ENCODE measurements at places on chromosomes 7 and 10.

DNA sequence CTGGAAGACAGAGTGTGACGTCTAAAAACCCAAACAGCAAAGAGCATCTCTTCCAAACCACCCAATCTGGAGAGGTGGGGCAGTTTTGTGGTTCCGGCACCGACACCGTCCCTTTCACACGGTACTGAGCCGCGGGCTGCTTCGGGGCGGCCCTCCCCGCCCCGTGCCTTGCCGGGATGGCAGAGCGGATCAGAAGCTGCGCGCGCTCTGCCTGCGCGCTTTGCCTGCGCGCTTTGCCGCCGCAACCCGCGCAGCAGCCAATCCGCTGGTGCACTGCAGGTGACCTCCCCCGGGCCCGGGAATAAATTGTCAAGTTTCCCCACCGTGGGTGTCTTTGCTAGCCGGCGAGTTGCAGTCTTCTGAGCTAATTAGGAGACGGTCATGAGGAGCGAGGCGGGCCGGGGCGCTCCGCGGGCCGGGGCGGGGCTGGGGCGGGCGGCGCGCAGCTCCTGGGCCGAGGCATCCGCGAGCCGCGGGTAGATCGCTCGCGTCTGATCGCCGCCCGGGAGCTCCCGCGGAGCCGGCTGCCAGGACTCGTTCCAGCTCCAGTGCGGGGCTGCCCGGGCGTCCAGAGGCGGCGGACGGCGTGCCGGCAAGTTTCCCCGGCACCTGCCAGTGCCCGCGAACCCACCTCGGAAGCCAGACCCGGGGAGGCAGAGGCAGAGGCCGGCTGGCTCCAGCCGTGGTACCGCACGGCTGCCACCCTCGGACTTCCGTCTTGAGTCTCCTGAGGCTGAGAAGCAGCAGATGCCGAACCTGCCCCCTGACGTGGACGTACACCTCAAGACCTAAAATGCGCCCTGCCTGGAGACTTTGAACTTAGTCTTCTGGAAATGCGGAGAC is 536.0 kb upstream of the GALNT17 start:
- DNase-seq, result peak; percentile 77

DNA sequence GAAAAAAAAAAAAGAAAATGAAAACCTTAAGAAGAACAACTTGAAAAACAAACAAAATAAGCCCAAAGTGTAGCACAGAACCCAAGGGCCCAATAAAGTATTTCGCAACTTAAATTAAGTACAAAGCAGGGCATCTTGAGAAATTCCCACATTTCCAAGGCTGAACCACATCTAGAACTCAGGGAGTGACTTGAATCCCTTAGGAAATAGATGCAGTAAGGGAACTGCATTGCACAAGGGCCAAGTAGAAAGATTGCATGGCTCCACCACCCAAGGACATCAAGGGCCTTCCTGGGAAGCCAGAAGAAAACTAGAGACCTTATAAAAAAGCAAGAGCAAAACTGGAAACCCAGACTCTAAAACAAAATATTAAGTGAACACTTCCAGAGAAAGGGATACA is 352.7 kb downstream of the CXCL12 start:
- no peak for DNase-seq

GRCh38 chr10:131697476-131698128 is 203.2 kb upstream of the PPP2R2D start:
- no peak for DNase-seq

DNA sequence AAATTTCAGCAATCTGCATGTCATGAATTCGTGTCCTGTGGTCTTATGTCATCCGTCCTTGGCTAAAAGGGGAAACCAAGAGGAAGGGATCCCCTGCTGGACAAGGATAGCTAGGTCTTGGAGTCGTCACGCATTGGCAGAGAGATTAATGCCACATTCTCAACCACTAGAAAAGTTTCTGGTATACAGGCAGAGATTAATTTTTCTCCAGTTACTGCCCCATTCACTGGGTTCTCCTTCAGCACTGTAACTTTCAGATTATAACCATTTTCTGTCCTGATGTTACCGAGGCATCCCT is 1060.6 kb upstream of the AUTS2 start:
- no peak for DNase-seq

- no peak for DNase-seq
Measured at GRCh38 chr10:17817316-17817715, 8.2 kb downstream of the MRC1 start.

DNA sequence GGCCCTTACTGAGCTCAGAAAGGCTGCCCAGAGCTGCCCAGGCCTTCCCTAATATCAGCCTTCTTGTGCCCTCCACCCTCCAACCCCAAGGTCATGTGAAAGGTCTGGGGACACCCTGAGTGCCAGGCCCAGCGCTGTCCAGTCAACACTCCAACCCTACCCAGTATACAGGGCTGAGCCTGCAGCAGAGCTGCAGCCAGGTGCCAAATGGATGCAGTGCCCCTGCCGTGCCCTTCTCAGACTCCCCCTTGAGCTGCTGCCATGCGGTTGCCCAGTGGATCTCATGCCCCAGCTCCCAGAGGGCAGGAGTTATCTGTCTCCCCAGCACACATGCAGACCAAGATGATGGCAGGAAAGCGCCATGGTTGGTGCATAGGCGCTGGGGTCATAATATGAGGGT is 61.5 kb downstream of the ZMIZ1 start:
- DNase-seq, result no peak

Measured in NCI-H345 (cell line).